ACHN (cell line): ENCODE measurements at places on chromosomes 5 and 9.

DNA sequence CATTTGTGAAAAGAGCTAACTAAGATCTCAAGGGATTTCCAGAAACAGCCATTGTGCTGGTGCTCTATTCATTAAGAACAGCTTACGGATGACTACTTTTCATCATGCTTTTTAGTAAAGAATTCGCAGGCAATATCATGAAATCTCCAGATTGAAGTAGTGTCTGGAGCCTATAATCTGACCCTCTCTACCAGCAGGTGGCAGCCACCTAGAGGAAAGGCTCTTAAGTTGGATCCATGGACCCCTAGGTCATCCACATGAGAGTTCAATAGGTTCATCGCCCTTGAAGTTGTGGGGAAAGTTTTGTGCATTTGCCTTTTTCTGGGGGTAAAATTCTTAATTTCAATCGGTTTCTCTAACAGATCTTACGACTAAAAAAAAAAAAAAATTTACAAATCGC is 82.3 kb downstream of the SLC1A3 start:
- DNase-seq = peak; percentile 23

DNA sequence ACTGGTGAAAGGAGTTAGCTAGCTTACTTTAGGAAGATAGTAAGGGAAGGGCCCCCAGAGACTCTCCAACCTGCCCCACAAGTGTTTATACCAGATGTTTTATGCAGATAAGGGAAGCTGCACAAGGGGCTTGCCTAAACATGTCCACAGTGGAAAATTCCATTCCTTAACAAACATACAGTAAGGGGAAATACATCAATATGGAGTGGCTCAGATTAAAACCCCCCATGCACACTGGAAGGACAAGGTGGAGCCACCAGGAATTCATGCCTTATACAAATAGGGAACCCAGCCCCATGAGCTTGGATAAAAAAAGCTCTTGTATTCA is 106.3 kb upstream of the GPBP1 start:
- no peak for DNase-seq

DNA sequence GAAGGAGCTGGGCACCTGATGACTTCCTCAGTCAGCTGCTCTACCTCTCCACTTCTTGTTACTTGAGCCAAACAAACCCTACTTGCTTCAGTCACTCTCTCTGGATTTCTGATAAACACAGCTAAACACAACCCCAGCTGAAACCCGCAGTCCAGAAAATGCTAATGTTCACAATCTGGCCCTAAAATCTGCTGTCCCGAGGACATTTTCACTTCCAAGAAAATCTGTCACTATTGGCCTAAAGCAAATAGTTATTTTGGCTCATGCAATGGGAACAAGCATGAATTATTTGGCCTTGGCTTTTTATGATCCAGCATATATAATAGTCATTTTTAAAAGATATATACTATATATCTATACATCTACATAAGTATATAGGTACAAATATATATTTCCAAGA is 19.1 kb downstream of the FAM81B start:
- no peak for DNase-seq

DNA sequence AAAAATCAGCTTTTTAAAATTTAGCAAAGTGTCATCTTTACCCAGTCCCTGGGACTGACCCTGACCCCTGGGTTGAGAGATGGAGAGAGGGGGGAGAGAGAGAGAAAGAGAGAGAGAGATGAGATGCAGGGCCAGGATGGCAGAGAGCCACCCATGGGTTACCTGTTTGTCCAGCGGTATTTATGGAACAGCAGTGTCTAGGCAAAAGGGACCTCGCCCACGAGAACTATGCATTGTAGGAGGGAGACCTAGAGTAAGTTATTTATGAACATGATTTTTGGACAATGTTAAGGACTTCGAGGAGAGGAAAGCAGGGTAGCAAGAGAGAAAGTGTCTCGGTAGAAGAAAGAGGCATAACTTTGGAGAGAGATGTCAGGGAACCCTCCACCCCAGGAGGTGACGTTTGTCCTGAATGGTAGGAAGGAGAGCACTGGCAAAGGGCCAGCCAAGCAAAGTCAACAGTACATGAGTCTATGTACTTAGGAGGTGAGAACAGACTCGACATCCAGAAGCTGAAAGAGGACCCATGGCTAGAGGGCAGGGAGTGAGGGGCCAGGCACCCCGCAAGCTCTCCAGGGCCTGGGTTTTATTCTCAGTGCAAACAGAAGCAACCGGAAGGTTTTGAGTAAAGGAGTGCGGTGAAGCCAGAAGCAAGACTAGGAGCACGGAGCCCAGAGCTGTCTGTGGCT is 30.5 kb upstream of the MSX2 start:
- no peak for DNase-seq

GRCh38 chr9:137150617-137151457 is 11.9 kb downstream of the GRIN1 start:
- DNase-seq = peak; percentile 51

DNA sequence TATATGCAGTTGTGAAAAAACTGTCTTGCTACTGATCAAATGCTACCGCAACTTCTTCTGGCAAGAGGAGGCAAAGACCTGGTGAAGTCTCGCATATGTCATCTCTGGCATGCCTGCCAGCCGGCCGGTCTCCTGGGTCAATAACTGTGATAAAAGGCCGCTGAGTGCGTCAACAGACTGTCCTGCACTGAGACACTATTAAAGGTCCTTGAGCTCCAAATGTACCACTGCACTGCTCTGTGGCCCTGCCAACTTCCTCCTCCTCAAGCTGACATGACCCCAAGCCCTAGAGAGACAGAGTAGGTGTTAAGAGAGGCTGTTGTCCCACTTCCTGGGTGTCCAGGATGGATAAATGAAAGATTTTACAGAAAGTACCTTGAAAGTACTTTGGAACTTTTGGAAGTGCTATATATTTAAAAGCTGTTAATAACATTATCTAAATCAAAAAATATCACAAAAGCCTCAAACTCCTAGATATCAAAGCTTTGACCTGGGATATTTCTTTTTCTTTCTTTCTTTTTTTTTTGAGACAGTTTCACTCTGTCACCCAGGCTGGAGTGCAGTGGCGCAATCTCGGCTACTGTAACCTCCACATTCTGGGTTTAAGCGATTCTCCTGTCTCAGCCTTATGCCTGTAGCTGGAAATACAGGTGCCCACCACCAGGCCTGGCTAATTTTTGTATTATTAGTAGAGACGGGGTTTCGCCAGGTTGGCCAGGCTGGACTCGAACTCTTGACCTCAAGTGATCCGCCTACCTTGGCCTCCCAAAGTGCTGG is 31.5 kb downstream of the RAPGEF1 start:
- DNase-seq = no peak

GRCh38 chr9:82325907-82326306 is 337.3 kb downstream of the SPATA31D1 start:
- DNase-seq = no peak

DNA sequence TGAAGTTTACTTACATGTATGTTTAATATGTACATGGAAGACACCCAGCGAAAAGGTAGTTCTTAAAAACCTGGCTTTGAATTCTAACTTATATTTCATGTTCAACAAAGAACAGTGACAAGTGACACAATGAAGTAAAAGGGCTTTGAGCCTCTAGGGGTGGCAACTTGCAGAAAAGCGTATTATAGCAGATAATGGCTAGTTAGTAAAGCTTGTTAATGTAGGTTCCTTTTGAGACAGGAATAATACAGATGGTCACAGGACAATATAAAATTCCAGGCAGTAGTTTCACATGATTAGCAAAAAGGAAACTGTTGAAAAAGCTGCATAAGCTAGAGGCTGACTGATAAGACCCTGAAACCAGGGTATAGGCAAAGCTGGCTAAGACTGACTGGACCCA is 132.4 kb upstream of the FTMT start:
- no peak for DNase-seq

- DNase-seq = no peak
Measured at GRCh38 chr9:116276651-116277121, 123.1 kb downstream of the PAPPA start.

DNA sequence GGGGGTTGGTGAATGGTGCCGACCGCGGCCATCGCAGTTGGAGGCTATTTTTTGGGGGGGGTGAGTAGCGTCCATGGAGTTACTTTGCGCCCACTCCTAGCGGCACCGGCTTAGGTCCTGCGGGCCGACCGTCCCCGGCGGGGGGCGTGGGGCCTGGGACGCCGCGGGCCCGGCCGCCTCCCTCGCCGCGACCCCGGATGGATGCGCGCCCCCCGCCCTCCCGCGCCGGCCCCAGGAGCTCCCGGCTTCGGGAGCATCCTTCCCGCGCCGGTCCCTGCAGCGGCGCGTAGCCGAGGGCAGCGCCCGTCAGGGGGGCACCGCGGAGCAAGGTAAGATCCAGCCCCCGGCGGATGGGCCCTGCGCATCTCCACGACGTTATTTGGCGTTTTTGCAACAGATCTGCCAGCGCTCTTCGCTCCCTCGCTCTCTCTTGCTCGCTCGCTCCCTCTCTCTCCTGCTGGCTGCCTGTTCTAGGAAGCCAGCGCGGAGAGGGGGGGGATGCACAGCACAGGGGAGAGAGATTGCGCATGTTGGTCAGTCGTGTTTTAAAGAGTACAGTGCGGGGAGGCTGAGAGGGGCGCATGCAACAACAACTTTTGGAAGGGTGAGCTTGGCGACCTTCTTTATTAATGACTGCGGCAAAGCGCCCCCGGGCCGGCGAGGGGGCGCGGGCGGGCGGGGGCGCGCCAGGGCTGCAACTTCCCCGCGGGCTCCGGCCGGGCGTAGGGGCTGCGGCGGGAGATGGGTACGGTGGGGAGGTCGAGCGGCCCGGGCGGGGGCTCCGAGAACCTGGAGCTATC is 413 bp downstream of the JADE2 start:
- DNase-seq = peak; percentile 67

- DNase-seq = no peak
Measured at GRCh38 chr5:141875022-141875740, 3.0 kb downstream of the PCDH1 start.

DNA sequence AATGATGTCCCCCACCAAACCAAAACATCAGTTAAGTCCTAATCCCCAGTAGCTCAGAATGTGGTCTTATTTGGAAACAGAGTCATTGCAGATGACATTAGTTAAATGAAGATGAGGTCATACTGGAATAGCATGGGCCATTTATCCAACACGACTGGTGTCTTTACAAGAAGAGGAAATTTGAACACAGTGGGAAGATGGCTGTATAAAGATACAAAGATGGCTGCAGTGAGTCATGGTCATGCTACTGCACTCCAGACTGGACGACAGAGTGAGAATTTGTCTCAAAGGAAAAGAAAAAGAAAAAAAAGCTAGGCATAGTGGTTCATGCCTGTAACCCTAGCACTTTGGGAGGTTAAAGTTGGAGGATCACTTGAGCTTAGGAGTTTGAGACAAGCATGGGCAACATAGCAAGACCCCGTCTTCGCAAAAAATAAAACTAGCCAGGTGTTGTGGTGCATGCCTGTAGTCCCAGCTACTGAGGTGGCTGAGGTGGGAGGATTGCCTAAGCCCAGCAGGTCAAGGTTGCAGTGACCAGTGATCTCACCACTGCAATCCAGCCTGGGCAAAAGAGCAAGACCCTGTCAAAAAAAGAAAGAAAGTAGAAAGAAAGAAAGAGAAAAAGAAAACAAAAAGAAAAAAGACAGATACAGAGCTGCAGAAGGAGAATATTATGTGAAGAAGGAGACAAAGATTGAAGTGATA is 130.0 kb upstream of the CDKN2B start:
- DNase-seq = no peak

DNA sequence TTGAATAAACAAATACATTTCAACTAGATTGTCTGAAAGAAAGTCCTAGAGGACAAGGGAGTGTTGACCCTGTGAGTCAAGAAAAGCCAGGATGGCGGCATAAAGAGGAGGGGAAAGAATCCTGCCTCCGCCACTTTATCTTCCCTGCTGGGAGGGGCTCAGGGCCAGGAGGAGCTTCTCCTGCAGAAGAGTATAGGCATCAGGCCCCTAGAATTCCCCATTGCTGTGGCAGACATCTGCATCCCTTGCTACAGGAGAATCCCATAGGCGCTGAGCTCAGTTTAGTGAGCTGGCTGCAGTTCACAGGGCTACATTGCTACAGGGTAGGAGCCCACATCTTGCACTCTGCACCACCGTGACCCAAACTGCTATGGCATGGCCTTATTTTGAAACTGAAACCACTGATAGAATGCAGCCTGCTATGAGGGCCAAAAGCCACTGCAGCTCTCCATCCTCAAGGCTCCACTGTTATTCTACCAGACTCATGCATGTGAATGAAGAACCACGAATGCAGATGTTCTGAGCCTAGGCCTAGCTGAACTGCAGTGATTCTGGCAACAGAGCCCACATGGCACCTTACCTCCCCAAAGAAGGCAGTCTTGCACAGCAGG is 941.4 kb upstream of the CTNND2 start:
- no peak for DNase-seq

DNA sequence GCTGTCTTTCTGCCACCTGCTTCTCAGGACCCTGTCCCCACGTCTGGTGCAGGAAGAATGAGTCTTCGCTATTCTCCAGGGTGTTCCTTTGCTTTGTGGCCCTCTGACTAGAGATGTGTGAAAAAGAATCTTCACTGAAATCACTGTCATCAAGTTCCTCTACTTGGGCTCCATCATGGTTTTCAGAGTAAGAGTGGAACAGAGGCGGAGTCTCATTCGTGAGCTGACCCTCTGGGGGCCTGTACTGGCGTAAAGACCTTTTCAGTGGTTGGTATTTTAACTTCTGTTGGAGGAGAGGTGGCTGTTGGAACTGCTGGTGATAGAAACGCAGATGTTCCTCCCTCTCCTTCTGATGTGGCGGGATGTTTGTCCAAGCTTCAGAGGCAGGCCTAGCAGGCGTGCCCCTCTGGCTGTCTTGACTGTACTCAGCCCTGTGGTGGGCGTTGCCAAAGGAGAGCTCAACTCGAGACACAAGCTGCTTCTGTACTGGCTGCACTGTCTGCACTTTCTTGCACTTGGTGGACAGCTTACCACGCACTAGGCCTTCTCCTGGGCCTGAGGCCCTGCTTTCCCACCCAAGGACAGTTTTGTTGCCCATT is 72.0 kb downstream of the KIF24 start:
- no peak for DNase-seq

DNA sequence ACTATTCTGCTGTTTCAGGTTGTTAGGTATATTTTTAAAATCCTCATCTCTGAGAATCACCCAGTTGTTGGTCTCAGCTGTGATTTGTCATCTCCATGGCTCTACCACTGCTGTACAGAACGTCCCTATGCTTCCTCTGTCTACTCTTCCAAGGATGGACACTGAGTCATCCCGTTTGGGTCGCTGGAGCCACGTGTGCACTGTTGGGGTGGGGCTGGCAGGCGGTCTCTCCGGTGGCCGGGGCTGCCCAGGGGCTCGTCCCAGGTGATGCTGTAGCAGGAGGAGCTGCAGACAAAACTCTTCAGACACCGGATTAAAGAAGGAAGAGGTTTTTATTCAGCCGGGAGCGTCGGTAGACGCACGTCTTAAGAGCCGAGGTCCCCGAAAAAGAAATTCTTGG is 16.9 kb downstream of the LCN9 start:
- DNase-seq = no peak
